ENCODE measurements at places on chromosomes 3 and 15.

DNA sequence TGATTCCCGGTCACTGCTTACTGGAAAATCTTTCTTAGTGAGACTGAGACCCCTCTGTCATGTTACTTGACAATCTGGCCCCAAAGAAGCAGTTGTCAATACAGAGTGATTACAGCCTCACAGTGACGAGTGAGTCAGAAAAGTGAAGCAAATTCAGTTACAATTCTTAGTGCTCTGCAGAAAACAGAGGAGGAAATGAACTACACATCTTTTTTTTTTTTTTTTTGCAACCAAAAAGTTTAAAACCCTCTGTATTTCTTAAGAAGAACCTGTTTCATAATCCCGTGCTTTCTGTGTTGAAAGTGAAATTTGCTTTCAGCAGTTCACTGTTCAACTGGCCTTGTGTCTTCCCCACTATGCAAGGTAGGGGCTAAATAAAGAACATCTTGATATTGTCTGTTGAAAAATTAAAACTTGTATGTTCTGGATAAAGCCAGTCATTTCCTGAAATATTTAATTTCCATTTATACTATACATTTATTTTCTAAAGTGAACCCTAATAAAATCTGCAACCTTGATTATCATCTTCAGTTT is 1.9 kb downstream of the AQP9 start:
- no peak for DNase-seq

GRCh38 chr3:32048487-32049182 is 57.8 kb upstream of the GPD1L start:
- no peak for DNase-seq

DNA sequence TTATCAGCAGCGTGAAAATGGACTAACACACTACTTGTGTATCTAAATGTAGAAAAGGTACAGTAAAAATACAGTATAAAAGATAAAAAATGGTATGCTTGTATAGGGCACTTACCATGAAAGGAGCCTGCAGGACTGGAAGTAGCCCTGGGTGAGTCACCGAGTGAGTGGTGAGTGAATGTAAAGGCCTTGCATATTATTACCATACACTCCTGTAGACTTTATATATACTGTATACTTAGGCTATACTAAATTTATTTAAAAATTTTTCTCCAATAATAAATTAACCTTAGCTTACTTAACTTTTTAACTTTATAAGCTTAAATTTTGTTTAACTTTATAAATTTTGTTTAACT is 67.2 kb upstream of the TSPAN3 start:
- no peak for DNase-seq

DNA sequence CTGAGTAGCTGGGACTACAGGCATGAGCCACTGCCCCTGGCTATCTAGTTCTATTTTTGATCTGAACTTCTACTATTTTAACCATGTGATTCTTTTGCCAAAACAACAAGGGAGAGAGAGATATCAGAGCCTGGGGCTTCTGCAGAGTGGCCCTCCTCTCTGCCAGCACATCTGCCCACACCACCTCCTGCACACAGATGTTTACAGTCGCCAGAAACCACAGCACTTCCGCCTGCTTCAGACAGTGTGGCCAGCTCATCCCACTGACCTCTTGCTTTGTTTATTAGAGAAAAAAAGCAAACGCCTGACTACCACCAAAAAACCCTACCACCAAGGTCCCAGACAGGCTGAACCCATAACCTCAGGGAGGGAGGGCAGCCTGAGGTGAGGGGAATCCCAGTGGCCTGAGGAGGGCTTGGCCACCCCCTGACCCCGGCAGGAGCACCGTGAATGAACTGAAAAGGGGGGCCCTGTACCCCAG is 85.9 kb upstream of the ABHD2 start:
- peak; percentile 83 for DNase-seq

GRCh38 chr15:67094001-67094826 is 28.8 kb downstream of the SMAD3 start:
- no peak for DNase-seq

DNA sequence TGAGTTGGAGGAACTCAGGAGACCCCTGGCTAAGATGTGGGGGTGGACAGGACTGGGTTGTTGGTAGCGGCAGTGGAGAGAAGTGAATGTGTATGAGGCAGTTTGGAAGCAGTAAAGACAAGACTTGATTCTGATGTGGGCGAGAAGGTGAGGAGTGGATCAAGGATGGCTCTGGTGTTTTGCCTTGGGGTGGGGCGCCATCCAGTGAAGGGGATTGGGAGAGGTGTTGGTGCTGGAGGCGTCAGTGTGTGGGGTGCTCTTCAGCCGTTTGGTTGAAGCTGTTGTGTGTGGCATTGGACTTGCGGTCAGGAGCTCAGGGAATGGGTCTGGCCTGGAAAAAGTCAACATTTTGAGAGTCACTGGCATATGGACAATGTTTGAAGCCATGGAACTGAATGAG is 13.3 kb downstream of the FAN1 start:
- no peak for DNase-seq

DNA sequence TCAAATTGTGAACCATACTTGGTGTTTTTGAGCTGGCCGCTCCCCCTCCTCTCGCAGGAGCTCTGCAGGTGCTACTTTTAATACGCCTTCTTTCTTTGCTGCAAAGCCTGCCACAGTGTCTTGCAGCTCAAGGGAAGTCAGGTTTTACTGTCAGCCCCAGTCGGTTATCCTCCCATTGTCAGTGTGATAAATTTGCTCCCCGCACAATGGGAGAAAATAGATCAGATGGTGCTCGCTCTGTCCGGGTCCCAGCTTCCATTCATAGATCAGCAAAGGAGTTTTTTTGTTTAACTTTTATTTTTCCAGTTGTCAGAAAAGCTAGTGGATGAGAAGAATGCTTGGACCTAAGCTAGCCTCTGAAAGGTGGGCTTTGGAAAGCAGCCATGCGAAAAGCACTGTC is 207.7 kb downstream of the RYR3 start:
- no peak for DNase-seq

- no peak for DNase-seq
Measured at GRCh38 chr3:146163584-146163983, 2.6 kb upstream of the PLOD2 start.

DNA sequence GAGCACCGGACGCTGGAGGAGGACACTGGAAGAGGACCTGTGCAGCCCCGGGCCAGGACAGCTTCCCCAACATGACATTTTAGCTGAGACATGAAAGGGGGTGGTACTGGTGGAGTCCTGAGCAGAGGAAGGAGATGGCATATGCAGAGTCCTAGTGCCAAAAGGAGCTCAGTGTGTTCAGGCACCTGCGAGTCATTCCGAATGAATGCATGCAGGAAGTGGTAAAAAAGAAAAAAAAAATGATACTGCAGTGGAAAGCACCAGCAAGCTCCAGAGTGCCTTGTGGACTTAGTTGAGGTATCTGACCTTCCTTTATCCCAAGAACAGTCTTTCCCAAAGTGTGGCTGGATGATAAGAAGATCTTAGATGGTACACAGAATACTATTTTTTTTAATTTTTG is 6.6 kb upstream of the ZNF148 start:
- no peak for DNase-seq

DNA sequence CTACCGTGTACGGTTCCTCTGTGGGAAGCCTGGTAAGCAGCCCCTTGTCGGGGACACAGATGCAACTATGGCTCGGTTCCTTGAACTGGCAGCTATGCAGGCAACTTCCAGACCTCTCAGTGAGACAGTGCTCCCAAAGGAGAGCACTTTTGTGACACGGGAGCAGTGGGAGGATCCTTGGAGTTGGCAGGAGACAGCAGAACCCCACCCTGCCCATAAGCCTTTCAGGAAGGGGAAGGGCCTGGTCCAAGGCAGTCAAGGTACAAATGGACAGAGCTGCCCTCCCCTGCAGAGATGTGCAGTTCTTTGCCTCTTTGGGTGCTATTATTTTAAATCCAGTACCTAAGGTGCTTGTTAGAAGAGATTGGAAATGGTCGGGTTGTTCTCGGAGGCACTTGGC is 94.5 kb downstream of the MESD start:
- DNase-seq: no peak

GRCh38 chr3:51389423-51390183 is 1.5 kb upstream of the RBM15B start:
- DNase-seq: peak; percentile 28

DNA sequence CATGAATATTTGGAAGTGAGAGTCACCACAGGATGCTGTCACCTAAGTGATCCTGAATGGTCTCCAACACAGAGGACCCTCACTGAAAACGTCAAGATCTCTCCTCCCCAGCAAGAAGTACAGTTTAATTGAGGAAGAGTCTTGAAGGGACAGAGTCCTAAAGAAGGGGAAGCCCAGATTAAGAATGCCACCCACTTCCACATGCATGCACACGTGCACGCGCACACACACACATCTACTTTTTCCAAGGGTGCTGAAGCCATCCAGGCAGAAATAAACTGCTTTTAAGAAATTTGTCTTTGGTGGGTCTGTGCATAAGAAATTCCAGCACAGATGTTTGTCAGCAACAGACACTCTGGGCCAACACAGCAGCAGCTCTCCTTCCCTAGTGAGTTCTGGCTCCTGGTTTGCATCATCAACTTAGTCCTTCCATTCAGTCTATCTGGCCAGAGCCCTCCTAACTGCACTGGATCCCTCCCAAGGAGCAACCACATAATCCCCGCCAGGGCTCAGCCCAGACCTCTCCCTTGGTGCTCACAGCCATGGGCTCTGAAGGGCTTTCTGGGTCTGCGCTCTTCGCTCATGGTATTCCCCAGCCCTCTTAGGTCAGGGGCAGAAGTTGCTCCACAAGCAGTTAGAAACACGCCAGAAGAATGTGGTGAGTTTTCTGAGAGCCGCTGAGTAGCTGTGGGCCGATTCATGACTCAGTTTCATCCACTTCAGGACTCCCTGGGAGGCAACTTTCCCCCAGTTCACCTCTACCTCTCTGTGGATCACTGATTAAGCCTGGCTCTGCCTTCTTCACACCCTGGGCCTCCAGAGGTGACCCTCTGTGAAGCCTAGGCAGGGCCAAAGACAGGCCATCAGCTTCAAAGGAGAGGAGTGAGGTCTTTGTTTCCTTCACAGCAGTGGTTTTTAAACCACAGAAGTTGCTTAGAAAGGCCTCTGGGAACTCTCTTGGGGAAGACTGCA is 132.6 kb upstream of the LIPC start:
- DNase-seq: no peak

DNA sequence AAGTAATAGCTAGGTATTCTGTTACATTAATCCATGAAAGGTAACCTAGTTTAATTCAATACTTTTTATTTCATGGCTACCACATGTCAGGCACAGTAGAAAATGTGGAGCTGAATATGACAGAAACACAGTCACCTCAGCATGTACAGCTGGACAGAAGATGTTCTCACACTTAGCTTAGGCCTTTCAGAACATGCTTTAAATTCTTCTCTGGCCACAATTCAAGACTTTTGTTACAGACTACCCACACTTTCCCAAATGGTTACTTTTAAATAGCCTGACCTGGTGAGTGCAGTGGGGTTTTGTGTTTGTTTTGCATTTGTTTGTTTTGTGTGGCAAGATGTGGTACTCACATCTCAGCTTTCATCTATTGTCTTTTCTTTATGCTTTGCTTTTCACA is 1079.5 kb downstream of the IGSF11 start:
- DNase-seq: no peak

DNA sequence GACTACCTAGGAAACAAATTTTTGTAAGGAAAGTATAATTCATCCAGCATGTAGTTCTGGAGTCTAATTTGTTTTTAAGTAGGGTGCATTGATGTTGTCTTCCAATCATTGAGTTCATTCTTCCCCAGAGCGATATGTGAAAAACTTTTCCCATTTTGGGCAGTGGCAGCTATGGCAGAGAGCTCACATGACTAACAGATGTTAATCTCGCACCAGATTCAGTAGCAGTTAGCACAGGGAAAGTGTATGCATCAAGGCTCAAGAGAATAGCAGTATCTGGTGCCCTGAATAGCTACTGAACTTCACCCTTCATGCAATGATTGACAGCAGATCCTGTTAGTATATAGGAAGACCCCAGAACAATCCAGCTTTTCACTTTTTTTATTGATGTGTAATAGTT is 46.3 kb upstream of the TCAIM start:
- DNase-seq: no peak

DNA sequence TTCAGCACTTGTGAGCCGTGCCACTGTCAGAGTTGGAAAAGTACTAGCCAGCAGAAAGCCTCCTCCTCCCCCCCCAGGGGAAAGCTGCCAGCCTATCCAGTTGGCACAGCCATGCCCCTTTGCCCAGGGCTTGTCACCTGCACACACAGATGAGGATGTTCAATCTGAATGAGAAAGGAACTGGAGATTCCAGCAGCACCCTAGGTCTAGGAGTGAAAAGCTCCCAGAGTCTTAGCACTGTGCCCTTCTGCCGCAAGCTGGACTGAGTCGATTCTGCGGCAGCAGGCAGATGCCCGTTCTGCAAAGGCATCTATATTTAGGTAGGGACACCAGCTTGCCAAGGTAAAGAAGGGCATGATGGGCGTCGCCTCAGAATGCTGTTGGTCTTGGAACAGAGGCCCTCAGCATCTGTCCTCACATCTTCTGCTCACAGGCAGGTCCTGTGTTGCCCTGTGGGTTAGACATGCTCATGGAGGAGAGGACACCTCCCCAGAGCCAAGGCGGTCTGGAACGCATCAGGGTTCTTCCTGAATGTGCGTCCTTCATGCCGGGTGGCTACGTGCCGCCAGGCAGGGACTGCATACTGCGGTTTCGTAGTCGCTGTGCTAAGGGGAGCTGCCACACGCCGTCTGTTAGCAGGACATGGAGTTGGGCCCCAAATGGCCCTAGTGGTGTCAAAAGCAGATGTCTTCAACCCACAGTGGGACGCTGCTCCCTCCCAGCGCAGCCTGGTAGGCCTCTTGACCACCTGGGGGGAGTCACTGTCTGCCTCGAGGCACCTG is 109.5 kb downstream of the VGLL4 start:
- no peak for DNase-seq

GRCh38 chr3:102301155-102301880 is 133.5 kb upstream of the ZPLD1 start:
- DNase-seq: no peak

GRCh38 chr3:139772539-139773500 is 95.0 kb upstream of the NMNAT3 start:
- no peak for DNase-seq

DNA sequence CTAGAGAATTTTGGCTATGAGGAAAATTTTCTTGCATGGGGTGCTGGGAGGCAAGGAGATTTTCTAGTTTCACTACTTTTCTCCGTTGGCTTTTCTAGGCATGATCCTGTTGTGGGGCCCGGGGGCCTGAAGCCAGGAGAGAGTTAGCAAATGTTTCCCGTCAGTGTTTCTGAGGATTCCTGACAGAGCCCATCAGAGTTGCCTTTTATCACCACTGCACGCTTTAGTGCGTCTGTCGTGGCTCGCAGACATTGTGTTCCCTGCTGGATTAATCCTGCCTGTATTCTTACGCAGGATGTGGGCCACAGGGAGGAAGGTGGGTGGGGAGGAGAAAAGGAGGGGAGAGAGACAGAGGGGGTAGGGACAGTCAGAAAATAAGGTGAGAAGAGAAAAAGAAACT is 18.1 kb upstream of the BOC start:
- no peak for DNase-seq

DNA sequence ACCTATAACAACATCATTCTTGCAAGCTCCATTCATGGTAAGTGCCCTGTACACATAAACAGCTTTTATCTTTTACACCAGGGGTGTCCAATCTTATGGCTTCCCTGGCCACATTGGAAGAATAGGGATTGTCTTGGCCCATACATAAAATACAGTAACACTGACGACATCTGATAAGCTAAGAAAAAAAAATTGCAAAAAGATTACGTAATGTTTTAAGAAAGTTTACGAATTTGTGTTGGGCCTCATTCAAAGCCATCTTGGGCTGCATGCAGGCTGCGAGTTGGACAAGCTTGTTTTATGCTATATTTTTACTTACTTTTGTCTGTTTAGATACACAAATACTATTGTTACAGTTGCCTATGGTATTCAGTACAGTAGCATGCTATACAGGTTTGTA is 31.6 kb downstream of the ZNF654 start:
- DNase-seq: no peak
